GM04503 (cell line): ENCODE measurements at places on chromosomes 5 and 9.

DNA sequence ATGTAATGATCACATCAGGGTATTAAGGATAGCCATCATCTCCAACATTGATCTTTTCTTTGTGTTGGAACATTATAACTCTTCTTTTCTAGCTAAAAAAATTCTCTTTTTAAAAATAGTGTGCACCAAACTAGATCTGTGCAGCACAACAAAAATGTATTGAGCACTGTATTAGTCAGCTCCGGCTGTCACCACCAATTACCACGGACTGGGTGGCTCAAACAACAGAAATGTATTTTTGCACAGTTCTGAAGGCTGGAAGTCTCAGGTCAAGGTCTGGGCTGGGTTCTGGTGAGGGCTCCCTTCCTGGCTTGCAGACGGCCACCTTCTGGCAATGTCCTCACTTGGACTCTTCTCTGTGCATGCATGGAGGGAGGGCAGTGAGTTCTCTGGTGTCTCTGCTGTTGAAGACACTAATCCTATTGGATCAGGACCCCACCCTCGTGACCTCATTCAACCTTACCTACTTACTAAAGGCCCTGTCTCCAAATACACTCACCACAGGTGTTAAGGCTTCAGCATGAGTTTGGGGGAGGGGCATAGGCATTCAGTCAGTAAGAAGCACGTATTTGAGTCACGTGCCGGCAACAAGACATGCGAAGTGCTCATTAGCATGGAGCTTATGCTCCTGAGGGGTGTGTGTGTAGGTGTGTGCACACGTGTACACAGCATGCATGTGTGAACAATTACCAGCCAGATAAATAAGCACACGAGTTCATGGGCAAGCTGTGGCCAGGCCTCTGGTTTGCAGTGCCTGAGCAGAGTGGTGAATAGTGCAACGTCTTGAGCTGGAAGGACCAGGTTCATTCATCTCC is 89.4 kb upstream of the SH3PXD2B start:
- no peak for DNase-seq

GRCh38 chr9:137326445-137327065 is 24.5 kb upstream of the NRARP start:
- no peak for DNase-seq

- no peak for DNase-seq
These were observed 50.3 kb downstream of the RAD50 start for GRCh38 chr5:132607095-132607494.

GRCh38 chr5:173920866-173921555 is 32.9 kb downstream of the CPEB4 start:
- DNase-seq, result no peak

GRCh38 chr5:111779922-111780292 is 22.9 kb upstream of the NREP start:
- no peak for DNase-seq

- no peak for DNase-seq
These were observed 358.2 kb upstream of the MEF2C start for GRCh38 chr5:89241186-89241585.

DNA sequence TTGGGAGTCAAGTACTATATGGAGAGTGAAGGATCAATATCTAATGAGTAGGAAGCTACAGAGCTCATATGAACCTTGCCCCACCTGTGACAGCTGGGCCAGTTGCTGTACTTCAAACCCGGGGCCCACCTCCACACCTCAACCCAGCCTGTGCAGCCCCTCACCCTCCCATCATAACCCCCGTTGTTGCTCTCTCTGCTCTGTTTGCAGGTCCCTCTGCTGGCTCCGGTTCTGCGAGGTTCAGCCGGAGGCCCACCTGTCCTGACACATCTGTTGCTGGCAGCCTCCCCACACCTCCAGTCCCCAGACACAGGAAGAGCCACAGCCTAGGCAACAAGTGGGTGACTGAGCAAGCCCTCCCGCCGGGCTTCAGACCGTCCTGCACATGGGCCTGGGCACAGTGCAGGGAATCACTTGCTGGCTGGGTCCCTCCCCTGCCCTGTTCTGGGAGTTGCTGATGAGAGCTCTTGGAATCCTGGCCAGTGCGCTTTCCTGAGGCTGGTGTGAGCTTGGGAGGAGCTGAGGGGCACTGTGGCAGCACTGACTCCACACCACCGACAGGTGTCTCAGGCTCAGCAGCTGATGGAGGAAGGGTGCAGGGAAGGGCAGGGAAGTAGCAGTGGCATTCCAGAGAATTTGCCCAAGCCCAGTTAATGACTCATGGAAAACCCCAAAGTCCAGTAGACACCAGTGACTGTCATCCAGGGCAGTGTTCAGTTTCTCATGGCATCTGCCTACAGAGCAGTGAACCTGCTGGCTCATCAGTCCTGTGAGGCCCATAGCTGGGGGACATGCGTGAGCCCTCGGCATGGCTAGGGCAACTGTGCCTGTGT is 69.5 kb upstream of the GARNL3 start:
- no peak for DNase-seq

GRCh38 chr5:164578911-164579310 is 1073.5 kb downstream of the MAT2B start:
- DNase-seq, result no peak

- DNase-seq, result no peak
These were observed 614.3 kb downstream of the ACTL7B start for GRCh38 chr9:108241384-108242073.

DNA sequence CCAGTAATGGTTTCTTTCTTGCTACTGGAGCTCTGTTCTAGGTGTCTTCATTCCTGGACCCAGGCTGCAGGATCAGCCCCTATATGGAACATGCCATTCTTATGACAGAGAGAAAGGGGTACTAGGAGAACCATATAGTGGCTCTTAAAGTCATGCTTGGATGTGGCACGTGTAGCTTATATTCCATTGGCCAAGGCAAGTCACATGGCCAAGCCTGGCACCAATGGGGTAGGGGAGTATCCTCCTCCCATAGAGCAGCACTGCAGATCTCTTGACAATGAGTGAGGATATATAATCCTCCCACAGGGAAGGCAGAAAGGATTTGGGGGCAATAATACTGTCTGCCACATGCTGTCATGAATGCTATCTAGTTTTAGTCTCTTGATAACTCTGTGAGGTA is 193.3 kb downstream of the PALM2AKAP2 start:
- no peak for DNase-seq

- no peak for DNase-seq
These were observed 56.6 kb downstream of the SMIM23 start for GRCh38 chr5:171841984-171842776.

DNA sequence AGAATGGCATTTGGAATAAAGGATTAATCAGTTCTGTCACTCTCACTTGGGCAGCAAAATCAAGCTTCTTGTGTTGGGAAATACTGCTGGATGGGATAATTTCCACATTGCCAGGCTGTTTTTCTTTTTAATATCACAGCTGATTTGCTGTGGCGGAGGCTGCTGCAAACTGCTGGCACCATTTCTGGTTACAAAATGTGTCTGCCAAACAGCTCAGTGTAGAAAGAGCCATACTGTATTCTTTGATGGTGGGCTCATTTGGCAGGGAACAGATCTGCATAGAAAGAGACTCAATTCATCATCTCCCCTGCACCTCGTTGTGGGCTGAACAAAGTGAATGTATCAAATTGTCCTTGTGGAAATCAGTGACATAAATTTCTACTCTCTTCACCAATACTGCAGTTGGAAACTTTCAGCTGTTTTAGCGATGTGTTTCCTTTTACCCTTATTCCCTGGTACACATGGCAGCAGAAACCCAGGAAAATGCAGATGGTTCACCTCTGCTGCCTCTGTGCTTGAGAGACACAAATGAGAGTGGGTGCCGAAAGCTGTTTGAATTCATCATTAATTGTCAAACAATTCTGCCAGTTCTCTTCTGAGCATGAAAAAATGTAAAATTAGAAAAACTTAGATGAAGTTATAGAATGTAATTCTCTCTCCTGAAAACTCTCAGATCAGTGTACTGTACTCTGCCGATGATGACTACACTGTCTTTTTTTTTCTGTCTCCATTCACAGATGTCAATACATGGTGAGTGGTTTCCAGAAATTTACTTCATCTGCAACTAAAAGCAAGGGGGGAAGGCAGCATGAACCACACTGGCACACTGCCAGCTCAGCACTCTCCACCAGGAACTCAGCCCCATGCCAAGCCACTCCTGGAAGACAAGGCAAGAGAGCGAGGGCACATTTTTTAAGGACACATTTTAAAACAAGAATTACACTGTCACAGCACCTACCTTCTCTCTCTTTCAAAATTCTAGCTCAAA is 75.0 kb downstream of the HMHB1 start:
- no peak for DNase-seq

- peak; percentile 21 for DNase-seq
These were observed 681 bp downstream of the FNIP1 start for GRCh38 chr5:131795879-131796792.

DNA sequence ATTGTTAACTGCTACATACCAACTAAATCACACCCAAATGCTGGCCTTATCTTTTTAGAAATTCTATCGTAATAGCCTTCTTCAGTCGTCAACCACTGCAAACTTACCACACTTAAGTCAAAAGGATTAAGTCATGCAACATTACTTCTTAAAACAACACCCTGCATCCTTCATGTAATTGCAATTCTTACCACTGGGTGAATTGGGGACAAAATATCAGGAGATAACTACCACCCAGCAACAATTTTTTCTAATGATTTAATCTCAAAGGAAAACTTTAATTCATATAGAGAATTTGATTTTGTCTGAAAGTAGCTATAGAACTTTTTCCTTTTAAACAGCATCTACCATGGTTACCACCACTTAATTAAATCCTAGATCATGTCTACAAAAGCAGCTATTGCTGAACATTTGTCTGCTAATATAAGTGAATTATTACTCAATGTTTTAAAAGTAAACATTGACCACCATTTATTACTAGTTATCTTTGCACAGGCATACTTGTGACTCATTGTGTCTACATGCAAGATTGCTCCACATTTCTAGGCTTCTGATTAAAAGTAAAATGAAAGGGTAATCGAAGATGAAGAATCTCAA is 10.5 kb downstream of the MLLT3 start:
- no peak for DNase-seq

GRCh38 chr5:5377780-5378179 is 44.7 kb upstream of the ICE1 start:
- no peak for DNase-seq

DNA sequence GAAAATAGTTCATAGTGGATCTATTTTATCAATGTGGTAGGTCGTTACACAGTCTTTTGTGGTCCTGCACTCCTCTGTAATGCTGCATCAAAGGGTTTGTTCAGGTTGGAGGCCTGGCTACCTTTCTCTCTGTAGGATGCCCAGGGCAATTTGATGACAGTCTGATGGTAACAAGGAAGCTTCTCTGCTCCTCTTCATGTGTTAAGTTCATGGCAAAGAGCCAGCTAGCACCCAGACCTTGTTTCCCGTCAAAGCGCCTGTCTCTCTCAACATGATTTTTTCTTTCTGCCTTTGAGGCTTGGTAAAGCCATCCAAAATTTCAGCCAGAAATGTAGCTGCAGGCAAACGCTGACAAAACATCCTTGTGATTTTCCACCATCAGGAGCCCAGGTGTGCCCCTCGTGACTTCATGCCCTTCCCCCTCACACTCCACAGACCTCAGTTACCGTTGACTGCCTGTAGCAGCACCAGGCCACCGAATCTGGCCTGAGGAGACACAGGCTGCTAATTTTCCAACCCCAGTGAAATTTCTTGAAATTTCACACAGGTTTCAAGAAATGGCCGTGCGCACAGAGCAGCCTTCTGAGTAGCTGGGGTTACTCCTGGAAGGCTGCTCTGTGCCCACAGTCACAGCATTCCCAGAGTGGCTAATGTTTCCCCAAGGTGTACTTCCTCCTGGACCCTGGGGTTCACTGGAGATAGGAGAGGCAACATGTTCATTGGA is 292.7 kb downstream of the CWC27 start:
- no peak for DNase-seq

DNA sequence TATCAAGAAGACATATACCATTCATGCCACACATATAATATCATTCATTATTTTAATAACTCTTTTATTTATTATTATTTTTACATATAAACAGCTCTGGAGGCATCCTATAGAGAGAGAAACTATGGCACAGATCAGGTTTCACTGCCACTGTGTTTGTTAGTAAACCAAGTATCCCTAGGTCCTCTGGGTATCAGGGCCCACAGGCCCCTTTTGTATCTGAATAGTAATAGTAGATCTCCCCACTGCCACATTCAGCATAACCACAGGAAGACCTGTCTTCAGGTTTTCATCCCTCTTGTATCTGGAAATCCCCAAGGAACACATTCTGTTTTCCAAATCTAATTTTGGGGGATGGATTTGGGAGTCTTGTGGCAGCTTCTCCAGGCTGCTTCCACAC is 94.0 kb downstream of the SPATA31D1 start:
- no peak for DNase-seq

DNA sequence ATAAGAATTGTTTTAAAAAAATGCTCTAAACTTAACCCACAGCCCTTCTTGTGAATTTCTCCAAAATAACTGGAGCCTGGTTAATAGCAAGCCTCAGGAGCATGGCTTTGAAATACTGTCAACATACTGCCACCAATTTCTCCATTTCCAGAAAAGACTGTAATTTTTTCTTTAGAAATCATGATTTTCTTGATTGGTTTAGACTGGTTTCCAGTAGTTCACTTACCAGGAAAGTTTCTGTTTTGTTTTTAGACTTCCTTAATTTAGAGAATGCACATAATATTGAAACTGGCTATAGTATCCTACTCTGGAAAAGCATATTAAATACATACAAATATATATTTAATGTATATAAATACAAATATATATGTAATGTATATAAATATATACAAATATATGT is 4.5 kb upstream of the CD274 start:
- no peak for DNase-seq

DNA sequence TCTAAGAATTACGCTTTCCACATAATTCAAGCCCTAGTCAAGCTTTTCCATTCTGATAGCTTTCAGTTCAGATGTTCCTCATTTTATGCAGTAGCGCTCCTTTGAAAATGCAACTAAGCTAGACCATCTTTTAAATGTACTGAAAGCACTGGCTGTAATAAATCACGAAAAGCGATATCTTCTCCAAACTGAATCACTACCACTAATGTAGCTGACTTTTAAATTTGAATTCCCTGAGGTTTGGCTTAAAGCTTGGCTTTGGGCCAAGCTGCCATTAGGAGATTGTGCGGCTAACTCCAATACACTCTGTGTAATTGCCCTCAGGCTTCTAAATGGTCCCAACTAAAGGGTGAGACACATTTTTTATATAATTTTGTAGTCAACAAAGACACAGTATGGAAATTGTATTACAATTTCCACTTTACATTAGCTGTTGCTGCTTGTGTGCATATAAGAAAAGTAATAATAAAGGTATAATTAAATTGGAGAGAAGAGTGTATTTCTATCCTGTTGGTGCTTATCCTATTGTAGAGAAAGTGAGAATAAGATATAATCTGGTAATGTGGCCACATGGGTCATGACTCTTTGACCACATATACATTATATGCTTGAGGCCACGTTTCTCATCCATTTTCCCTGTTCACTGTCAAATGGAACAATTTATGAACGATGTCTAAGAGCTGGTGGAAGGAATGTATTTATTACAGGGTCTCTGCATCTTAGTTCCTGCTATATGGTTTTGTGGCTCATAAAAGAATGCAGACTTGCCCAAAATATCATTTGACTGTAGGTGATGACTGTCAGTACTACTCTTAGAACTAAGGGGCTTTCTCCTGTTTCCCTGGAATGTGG is 118.7 kb upstream of the TAF11L2 start:
- DNase-seq, result no peak
